ENCODE measurements at places on chromosomes 1 and 21. TPM values are rescaled to one million over a fixed set of nuclear protein-coding genes. Genes with fewer than 3 reads are reported as not detected.

DNA sequence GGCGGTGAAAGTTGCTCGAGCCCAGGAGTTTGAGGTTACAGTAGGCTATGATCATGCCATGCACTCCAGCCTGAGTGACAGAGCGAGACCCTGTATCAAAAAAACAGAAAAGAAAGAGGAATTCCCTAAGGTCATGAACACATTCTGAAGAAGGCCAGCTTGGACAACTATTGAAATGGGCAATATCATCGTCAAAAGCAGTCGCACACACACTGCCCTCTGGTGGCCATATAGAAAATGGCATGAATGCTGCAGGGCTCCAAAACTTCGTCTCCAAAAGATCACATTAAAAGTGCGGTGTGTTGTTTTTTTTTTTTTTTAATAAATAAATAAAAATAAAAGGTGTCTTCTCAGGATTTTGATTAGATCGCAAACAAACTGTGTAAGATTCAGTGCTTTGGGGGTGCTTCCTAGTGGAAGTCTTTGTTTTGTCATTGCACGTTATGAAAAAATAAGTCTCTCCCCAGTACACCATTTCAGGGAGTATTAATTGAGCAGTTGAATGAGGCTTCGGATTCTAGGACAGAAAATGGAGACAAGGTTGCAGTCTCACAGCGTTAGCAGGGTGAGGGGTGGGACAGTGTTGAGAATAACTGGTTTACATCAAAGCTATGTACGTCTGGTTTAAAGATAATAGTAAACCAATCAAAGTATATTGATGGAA lies 87.5 kb upstream of the FMN2 start:
- DNase-seq = no peak

DNA sequence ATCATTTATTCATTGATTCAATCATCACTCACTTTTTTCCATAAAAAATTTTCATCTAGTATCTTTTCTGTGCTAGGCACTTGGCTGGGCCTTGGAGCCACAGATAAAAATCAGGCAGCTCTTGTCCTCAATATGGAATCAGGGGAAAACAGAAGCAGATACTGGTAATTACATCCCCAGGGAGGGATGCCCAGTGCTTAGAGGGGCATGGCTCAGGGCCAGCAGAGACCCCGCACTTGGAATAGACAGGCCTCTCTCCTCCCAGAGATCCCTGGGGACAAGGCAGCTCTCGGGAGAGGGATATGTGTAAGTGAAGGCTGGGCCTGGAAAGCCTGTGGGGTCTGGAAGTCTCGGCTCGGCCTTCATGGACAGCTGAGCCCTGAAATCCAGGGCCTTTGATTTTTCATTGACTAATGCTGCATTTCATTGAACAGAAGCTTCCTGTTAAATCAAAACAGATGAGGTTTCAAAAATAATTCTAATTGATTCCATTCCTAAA lies 180.4 kb downstream of the FOXD2 start:
- DNase-seq = no peak

DNA sequence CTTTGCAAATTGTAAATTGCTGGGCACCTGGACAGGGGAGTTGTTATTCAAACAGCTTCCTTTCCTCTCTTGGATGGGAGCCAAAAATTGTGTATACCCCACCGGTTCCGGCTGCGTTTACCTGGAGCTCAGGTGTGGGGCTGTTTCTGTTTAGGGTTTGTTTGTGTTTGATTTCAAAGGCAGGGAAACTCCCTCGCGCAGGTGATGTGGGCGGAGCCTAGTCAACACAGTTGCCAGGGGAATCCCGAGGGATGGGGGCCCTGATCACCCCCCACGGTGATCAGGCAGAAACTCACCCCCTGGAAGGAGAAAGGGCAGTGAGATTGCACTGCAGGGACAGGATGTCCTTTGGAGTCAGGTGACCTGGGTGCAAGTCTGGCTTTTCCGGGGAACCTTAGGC lies 28.3 kb downstream of the CDCP2 start:
- no peak for DNase-seq

GRCh38 chr1:44655609-44656008 lies 18.7 kb downstream of the TMEM53 start:
- no peak for DNase-seq

The CRABP2 gene
- total RNA-seq = 0.27 TPM

The TMCO2 gene
- total RNA-seq = not detected
